Ammon's horn (tissue), 1 donor: ENCODE measurements at places on chromosomes 5 and 9.
A peak's percentile ranks its signal among the peaks of the same experiment; 100 is the strongest.

DNA sequence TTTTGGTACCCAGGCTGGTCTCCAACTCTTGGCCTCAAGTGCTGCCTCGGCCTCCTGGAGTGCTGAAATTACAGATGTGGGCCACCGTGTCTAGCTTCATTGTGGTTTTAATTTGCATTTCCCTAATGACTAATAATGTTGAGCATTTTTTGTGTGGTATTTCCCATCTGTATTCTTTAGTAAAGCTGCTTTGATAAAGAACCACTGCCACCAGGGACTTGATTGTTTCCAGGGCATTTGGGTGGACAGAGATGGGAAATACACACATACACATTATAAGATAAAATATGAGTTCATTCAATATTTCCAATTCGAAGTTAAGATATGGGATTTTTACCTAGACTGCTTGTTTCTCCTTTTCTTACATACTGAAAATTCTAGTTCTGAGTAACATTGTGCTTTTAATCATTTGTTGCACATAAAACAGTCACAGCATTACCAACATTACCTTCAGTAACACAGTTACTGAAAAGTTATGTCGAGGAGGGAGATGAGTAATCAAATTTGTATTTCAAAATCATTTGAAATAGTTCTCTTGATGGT lies 28.9 kb downstream of the HABP4 start:
- DNase-seq = no peak

GRCh38 chr5:168570490-168571328 lies 8.5 kb downstream of the PANK3 start:
- no peak for DNase-seq

DNA sequence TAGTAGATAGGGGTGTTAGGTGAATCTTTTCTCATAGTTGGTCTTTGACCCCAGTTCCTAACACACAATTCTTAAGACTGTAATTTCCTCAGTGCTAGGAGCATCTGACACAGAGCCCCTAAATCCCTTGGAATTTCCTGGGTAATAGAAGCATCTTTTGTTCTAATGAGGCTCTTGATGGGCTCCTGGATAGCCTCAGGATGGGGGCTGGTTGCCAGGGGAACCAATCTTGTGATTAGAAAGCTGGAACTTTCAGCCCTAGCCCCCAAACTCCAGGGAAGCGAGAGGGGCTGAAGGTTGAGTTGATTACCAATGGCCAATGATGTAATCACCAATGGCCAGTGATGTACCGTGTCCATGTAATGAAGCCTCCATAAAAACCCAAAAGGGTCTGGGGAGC lies 44.5 kb downstream of the CCDC125 start:
- no peak for DNase-seq

DNA sequence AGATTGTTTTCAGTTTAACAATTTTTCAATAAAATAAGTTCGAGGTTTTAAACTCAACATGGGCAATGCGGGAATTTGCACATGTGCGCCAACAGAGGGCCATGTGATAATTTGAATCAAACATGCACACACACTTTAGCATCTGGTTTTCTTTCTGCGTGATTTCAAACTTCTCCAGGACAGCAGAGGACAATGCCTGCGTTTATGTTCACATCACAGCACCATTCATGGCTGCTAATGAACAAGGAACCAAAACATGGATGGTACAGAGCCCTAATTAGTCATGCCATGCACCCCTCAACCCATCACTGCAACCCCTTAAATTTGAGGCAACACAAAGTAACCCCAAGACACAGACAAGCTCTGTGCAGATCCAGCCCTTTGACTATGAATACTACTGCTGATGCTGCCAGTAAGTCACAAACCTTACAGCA lies 2.8 kb downstream of the SHC3 start:
- no peak for DNase-seq

- DNase-seq = peak; percentile 29
Measured at GRCh38 chr5:174053905-174054304, 8.4 kb downstream of the NSG2 start.

DNA sequence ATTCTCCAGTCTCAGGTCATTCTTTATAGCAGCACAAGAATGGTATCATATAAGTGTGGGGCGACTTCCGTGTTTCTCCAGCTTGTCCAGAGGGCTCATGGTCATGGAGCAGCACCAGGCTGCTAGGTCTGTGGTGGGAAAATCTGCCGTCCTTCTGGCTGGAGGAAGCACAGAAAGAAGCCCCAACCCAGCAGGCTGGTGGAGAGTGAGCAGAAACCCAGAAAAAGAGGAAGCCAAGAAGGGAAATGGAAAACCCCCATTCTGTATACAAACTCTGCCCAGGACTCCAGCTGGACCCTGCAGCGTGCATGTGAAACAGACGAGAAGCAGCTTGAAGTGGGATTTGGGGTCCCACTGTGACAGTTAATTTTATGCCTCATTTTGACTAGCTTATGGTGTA lies 34.3 kb upstream of the OLFM1 start:
- no peak for DNase-seq

DNA sequence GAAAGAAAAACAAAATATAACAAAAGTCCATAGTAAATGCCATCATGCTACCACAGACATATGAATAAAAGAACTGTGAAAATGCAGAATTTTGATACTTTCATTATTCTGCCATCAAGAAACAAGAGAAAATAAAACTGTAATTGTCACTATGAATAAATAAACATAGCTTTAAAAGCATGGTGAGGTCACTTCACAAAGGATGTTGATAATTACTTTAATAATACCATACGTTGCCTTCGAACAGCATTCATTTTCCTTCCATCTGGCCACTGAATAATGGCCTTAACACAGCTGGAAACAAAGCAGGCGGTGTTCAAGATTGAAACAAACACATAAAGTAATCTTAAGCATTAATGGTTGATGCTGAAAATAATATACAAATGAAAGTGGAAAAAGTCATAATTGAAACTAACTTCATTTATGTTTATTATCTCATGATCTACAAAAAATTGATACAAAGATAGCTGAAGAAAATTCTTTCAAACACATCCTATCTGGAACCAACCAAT lies 102.0 kb downstream of the AGTPBP1 start:
- no peak for DNase-seq

GRCh38 chr5:147997486-147997885 lies 66.3 kb upstream of the SPINK5 start:
- no peak for DNase-seq

- DNase-seq = no peak
Measured at GRCh38 chr5:54222336-54222735, 88.0 kb downstream of the ARL15 start.

GRCh38 chr5:93717162-93717561 lies 24.2 kb downstream of the POU5F2 start:
- DNase-seq = peak; percentile 31

GRCh38 chr9:134340475-134341160 lies 14.4 kb downstream of the RXRA start:
- DNase-seq = peak; percentile 68

GRCh38 chr5:136781464-136781863 lies 416.1 kb upstream of the TRPC7 start:
- DNase-seq = no peak
